Activated naive CD8-positive, alpha-beta T cell treated with anti-CD3 and anti-CD28 coated beads for 36 hours (primary cell): ENCODE measurements at places on chromosomes 5 and 9.
A peak's percentile ranks its signal among the peaks of the same experiment; 100 is the strongest.

GRCh38 chr9:122991370-122991830 lies 42.1 kb upstream of the GPR21 start:
- DNase-seq, result peak; percentile 27

- DNase-seq, result no peak
These were observed 54.1 kb downstream of the MTAP start for GRCh38 chr9:21856301-21857094.

- no peak for DNase-seq
These were observed 10.0 kb downstream of the MTAP start for GRCh38 chr9:21812415-21812814.

DNA sequence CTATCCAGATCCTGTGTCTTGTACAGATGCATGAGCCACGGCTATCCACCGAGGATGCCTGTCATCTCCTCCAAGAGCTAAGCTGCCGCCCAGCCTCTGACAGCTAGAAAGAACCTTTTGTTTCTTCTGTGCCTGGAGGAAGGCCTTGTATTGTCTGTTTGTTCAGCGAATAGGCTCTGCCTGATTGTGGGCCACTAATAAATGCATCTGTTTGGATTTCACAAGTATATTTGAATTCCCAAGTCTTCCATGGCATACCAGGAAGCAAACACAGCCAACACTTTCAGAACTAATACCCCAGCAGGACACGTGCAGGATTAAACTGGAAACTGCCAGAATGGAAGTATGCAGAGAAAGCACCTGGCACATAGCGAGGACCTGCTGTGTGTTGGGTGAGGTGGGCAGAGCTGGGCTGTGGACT lies 92.7 kb upstream of the NEURL1B start:
- DNase-seq, result no peak

- DNase-seq, result no peak
These were observed 138.0 kb upstream of the ASTN2 start for GRCh38 chr9:117552811-117553210.

DNA sequence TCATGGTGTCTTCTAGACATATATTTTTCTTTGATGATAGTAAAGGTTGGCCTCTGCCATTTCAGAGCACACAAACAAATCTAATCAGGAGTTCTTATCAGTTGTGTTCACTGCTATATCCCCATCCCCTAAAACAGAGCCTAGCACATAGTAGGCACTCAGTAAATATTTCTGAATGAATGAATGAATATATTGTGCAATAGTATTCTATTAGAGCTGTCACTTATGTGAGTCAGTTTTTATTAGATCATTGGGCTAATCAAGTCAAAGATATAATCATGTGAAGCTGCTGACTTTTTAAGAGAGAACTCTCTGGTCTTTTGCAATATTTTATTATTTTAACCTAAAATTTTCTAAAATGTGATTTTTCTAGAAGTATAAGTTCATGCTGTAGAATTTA lies 84.2 kb downstream of the CHSY3 start:
- DNase-seq, result no peak

- no peak for DNase-seq
These were observed 365.0 kb upstream of the SEMA6A start for GRCh38 chr5:116939641-116940040.

GRCh38 chr9:15444141-15444540 lies 21.5 kb downstream of the SNAPC3 start:
- DNase-seq, result no peak

- no peak for DNase-seq
These were observed 33.6 kb upstream of the ERBIN start for GRCh38 chr5:65892801-65893200.

DNA sequence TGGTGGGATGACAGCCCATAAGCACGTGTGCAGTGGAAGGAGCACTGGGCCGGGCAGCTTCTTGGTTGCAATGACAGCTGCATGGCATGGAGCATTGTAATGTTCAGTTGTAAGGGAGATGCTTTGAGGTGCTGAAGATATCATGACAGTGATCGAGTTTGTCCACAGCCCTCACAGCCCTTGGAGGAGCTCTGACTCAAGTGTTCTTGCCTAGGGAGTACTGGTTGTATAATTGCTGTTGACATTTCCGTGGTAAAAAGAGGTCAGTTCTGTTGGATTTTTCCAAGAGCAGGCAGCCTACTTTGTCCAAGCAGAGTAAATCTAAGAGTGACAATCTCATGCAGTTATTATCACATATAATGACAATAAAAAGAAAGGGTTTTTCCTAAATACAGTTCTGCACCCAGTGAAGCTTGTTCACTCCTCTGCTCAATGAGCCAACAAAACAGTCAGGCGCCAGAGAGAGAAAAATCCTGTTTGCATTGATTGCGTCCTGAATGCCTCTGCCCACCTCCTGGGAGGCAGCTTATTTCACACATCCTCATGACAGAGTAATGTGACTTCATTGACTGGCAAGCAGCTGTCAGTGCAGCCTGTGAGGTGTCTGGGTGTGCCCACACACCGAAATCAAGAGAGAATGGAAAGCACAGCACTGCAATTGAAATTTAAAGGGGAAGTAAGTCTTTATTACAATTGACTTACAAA lies 248.0 kb downstream of the NTRK2 start:
- no peak for DNase-seq

DNA sequence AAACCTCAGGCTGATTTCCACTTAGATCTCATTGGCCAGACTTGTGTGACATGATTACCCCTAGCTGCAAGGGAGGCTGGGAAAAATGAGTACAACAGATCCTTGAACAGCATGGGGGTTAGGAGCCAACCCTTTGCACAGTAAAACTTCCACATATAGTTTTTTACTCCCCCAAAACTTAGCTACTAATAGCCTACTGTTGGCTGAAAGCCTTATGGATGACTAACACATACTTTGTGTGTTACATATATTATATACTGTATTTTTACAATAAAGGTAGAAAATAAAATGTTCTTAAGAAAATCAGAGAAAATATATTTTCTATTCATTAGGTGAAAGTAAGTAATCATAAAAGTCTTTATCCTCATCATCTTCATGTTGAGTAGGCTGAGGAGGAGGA lies 217.4 kb downstream of the NMUR2 start:
- DNase-seq, result no peak

- DNase-seq, result no peak
These were observed 298.8 kb downstream of the TENT4A start for GRCh38 chr5:7012057-7012456.

- DNase-seq, result no peak
These were observed 4.4 kb upstream of the PDE6A start for GRCh38 chr5:149948993-149949392.

- DNase-seq, result no peak
These were observed 151.4 kb downstream of the KDM4C start for GRCh38 chr9:6909181-6909580.

- DNase-seq, result no peak
These were observed 2.8 kb downstream of the LCN15 start for GRCh38 chr9:136761545-136761981.

DNA sequence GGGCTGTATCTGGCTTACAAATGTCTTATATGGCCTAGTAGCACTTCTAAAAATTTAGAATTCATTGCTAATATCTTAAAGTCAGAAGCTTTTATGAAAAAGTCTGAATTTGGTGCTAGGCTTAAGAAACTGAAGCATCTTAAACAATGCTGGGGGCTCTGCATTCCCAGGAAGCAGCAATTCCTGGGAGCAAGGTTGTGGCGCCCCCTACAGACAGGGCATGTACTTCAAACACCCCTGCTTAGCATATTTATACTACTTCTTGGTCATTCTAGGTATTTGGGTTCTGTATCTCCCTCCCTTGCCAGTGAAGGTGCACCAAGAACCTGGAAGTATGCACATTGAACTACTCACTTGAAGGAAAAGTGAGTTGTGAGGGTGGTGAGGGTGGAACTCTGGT lies 64.6 kb upstream of the GRIA1 start:
- no peak for DNase-seq

GRCh38 chr5:122219436-122220166 lies 90.3 kb downstream of the ZNF474 start:
- DNase-seq, result no peak

- DNase-seq, result no peak
These were observed 59.3 kb downstream of the CAST start for GRCh38 chr5:96721351-96721977.

- DNase-seq, result no peak
These were observed 52.4 kb upstream of the LIFR start for GRCh38 chr5:38608874-38609273.

- DNase-seq, result no peak
These were observed 98.6 kb upstream of the ADAMTS19 start for GRCh38 chr5:129361441-129362025.

GRCh38 chr5:112203229-112203628 lies 215.8 kb downstream of the EPB41L4A start:
- DNase-seq, result no peak

- no peak for DNase-seq
These were observed 259.8 kb upstream of the KIF2A start for GRCh38 chr5:62046191-62046590.

DNA sequence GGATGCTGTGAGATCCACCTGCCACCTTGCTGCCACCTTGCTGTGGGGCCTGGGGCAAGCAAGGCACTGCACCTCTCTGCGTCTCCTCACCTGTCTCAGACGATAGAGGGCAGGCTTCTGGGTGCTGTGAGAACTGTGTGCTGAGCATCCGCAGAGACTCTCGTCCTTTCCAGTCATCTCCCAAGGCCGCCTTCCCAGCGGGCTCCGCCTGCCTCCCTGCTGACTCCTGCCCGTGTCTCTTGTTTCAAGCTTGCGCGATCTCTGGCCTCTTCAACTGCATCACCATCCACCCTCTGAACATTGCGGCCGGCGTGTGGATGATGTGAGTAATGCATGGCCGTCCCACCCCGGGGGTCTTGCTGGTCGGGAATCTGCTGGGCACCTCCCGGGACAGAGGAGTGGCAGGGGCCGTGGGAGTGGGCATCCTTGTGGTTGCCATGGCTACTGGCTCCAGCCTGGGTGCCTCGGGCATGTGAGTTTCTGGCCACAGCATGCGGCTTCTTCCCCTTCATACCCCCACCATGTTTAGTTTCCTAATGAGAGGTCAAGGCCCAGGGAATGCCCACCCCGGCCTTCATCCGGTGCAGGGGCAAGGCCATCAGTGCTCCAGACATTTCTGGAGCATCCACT lies 3.6 kb downstream of the CACFD1 start:
- no peak for DNase-seq

GRCh38 chr5:2732850-2733249 lies 18.6 kb downstream of the IRX2 start:
- no peak for DNase-seq

- no peak for DNase-seq
These were observed 292.0 kb upstream of the ZNF608 start for GRCh38 chr5:125038477-125038876.

- DNase-seq, result no peak
These were observed 329.6 kb downstream of the ADAMTS6 start for GRCh38 chr5:65152131-65152530.

- no peak for DNase-seq
These were observed 84.7 kb downstream of the ZNF618 start for GRCh38 chr9:113960768-113961167.

DNA sequence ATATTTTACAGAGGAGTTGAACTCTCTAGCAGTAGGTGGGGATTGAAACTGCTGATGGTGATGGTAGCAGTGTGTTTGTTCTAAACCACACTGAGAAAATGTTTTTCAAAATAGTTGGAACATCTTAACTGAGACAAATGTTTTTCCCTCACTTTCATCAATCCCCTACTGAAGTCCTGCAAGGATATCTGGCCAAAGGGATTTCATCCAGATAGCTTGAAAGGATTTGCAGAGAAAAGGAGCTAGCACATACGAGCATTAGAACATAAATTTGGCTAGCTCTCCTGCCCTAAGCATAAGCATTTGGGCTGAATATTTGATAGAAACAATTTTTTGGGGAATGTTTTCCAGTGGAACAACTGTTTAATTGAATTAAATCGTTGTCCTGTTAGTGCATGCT lies 153.9 kb downstream of the CDH9 start:
- DNase-seq, result no peak

GRCh38 chr5:94707359-94707758 lies 88.9 kb downstream of the SLF1 start:
- no peak for DNase-seq

DNA sequence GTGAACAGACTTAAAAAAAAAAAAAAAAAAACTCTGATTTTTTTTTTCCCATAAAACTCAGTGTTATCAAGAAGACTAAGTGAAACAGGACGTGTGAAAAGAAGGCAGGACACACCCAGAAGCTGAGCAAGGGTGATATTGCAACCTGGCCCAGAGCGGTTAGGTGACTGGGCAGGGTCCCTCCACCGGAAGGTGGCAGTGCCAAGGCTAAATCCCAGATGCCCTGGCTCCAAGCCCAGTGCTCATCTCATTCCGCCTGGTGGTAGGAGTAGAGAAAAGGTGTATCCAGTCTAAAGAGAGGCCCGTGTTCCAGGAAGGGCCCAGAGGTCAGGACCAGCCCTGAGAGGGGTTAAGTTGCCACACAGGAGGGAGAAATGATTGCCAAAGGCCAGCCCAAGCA lies 51.5 kb upstream of the SAP30L start:
- DNase-seq, result no peak

- no peak for DNase-seq
These were observed 148.9 kb downstream of the DOCK2 start for GRCh38 chr5:169785771-169786618.

DNA sequence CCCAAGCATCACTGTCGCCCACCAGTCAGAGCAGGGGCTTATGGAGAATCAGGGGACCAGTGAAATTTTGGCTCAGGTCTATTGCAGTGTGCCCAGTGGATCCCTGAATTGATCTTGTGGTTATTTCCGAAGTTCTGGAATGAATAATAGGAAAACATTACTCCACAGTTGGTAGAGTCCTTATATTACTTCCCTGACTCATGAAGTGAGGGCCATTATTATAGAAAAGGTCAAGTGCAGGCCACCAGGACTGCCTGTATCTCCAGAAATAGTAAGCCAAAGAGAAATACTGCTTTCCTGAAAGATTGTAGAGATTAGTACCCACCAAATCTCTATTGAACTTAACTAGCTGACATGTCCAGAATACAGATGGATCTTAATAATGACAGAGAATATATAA lies 335.0 kb downstream of the NPR3 start:
- no peak for DNase-seq

DNA sequence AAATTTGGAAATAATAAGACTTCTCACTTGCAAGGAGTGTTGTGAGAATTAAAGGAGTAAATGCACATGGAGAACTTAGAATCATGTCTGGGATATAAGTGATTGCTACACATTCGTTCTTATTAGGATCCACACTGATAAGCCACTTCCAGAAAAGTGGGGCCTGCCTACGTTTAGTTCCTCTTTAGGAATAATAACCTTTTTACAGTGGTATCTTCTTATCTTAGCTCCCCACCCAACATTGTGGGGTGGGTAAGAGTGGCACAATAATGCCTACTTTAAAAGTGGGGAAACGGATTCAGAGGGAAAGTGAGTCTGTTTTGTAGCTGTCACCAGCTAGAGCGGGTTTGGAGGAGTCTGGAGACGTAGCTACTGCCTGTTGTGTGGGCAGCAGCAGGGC lies 16.0 kb downstream of the DOCK2 start:
- DNase-seq, result no peak

- no peak for DNase-seq
These were observed 86.1 kb upstream of the LRRTM2 start for GRCh38 chr5:138961221-138961620.

- DNase-seq, result no peak
These were observed 124.5 kb downstream of the CAAP1 start for GRCh38 chr9:26768145-26768544.

- no peak for DNase-seq
These were observed 50.3 kb downstream of the GNAQ start for GRCh38 chr9:77981332-77981731.
